ENCODE measurements at places on chromosomes 3 and 15.

DNA sequence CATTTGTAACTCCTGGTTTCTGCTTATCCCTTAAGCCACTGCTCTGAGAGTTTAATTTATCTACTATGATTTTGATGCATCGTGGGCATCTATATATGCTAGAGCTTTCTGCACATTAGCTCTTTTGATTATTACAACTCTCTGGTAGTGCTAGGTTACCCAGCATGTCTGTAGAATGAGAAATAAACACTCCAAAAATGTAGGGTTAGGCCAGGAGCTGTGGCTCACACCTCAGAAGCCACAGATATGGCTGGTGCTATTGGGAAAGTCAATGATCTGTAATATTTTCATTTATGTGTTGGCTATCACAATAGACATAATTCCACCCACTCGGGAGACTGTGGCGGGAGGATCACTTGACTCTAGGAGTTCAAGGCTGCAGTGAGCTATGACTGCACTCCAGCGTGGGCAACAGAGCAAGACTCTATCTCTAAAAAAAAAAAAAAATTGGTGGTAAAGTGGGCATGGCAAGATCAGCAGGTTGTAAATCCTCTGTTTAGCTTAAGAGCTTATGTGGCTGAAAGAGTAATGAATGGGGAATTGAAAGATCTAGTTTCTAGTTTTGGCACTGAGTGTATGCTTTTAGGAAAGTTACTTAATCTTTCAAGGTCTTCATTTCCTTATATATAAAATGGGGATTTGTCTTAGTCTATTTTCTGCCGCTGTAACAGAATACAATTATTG, 6.3 kb downstream of the TIGIT start:
- DNase-seq = no peak

- no peak for DNase-seq
Observed at GRCh38 chr15:58332676-58333400, 99.0 kb upstream of the LIPC start.

GRCh38 chr3:24678421-24678865, 183.8 kb upstream of the THRB start:
- no peak for DNase-seq

DNA sequence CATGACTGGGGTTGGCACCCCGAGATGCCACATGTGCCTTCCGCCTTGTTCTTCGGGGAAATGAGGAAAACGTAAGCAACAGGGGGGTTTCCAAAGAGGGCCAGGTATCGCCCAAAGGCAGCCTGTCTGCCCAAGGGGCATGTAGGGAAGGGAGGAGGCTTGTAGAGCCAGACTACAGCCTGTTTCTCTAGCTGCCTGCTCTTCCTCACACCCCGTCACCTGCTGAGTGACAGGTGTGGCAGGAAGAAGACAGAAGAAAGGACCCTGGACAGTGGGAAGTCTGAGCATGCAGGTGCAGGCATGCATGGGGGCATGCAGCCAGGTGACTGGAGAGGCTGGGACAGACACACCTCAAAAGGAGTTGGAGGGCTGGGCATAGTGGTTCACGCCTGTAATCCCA, 9.8 kb downstream of the PLA2G4E start:
- no peak for DNase-seq
